Stimulated activated CD4-positive, alpha-beta T cell treated with anti-CD3 and anti-CD28 coated beads, Interleukin-1b, Interleukin-23, amount 100 ng/mL, for 4 hours (primary cell): ENCODE measurements at places on chromosomes 1 and 21.

GRCh38 chr1:51044199-51044598, 57.8 kb upstream of the C1orf185 start:
- no peak for DNase-seq

DNA sequence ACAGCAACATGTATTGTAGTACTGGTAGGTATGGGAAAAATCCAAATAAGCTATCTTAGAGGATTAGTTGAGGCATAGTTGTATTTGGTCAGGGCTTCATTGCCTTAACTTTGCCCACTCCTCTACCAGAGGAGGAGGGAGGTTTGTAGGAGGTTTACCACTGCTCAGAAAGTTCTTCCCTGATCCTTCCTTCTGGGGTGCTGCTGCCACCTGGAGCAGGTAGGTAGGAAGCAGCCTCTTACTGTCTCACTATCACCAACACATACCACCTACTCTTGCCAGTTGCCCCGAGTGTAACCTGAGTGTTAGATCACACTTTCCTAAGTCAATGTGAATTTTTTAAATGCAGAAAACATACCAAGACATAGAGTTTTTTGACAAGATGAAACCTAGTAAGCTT, 24.1 kb upstream of the ZSWIM5 start:
- DNase-seq: no peak

DNA sequence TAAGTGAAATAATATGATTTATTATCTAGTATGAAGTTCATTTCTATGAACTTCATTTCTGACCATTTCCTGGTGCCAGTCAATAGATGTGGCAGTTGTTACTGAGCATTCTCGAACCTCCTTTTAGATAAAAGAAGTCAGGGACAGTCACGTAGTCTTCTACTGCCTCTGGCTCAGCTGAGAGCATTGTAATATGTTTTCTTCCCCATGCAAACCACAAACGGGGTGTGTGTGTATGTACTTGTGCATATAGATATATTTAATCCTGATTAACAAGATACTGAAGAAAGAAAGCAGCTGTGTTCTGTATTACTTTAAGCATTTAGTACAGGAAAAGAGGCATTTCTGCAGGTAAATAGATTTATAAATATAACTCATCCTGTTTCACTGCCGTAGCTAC, 21.6 kb downstream of the ZNF684 start:
- DNase-seq: no peak

DNA sequence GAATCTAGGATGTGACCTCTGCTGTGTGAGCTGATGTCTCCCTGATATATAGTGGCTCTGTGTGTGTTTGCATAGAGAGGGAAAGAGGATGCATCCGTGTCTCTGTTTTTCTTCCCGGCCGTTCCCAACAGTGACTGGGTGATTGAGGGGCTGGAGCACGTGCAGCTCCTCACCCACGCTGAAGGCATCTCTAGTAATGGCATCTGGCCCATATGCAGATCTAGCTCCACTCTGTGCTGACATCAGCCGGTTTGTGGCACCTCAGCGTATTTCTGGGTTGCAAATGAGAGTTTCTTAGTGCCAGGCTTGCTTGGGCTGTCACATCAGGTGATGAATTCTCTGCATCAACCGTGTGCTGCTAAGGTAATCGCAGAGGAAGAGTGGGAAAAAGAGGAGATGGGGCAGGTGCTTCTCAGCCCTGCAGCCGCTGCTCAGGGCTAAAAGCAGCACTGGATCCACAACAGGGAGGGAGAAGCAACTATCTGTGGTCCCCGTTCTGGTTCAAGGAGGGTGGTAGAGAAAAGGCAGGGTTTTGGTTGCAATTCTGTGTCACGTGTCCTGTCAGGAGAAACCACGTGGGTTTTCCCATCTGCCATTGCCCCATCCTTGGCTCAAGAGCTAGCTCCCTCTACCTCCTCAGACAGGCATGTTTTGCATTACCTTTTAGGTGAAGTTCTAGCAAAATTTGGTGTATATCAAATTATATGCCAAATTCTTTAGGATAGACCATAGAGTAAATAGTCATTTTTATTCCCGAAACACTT, 282.9 kb downstream of the PBX1 start:
- no peak for DNase-seq

GRCh38 chr1:203475012-203475981, at the start of gene PRELP:
Gene PRELP, plus strand, starts transcription at chr1:203475806. Its CDS starts 7,379 bp downstream, at chr1:203483185.
- DNase-seq: no peak

DNA sequence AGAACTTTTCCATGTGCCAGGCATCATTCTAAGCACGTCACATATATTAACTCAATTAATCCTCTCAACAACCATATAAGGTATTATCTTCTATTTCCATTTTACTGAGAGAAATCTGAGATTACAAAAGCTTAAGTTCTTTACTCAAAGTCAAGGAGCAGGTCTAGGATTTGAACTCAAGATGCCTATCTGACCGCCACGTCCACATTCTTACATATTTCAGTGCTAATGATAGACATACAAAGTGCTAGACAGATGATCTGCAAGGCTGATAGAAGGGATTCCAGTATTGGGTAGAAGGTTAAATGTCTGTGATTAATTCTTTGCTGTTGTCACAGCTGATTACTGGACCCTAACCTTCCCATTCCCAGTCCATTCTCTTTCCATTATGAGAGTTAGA, 4.4 kb downstream of the ATP5PB start:
- no peak for DNase-seq

- no peak for DNase-seq
Measured at GRCh38 chr1:204706838-204707509, 21.4 kb upstream of the LRRN2 start.

- DNase-seq: no peak
Measured at GRCh38 chr1:84603223-84603622, 29.0 kb upstream of the CTBS start.

DNA sequence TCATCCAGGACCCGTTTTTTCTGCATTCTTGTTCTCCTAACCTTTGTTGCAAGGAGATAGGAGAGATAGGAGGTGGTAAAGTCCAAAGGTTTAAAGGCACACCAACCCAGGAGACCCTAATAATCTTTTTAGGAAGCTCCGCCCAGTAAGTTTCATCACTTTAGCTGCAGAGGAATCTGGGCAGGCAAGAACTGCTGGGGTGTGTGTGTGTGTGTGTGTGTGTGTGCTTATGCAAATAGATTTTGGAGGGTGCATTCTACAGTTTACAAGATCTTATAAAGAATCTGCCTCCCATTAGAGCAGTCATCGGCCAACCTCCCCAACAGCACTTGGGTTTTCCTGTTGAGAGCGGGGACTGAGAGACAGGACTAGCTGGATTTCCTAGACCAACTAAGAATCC, 3.9 kb upstream of the IL10 start:
- no peak for DNase-seq

DNA sequence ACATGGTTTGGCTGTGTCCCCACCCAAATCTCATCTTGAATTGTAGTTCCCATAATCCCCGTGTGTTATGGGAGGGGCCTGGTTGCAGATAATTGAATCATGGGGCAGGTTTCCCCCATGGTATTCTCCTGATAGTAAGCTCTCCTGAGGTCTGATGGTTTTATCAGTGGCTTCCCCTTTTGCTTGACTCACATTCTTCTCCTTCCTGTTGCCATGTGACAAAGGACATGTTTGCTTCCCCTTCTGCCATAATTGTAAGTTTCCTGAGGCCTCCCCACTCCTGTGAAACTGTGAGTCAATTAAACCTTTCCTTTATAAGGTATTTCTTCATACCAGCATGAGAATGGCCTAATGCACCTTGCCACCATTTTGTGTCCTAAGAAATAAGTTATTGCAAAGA, 415.0 kb downstream of the COL11A1 start:
- DNase-seq: no peak

GRCh38 chr21:9750341-9751086, 770.9 kb upstream of the TPTE start:
- DNase-seq: no peak

GRCh38 chr1:14338509-14338908, 260.0 kb upstream of the KAZN start:
- DNase-seq: no peak

DNA sequence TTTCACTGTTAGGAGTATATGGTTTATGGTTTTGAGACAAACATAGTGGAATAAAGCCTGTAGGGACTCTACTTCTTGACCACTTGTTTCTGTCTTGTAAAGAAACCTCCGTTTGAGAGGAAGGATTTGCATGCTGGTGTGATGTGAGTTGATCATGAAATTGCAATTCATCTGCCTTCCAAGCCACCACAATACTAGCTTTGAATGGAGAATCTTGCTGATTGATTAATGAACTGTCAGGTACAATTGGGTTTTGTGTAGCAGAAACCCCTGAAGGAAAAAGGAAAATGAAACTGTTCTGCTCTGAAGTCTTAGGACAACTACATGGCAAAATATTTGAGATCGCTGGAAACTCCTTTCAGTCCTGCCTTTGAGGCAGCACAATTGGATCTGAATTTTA, 90.7 kb downstream of the VPS13D start:
- DNase-seq: no peak

DNA sequence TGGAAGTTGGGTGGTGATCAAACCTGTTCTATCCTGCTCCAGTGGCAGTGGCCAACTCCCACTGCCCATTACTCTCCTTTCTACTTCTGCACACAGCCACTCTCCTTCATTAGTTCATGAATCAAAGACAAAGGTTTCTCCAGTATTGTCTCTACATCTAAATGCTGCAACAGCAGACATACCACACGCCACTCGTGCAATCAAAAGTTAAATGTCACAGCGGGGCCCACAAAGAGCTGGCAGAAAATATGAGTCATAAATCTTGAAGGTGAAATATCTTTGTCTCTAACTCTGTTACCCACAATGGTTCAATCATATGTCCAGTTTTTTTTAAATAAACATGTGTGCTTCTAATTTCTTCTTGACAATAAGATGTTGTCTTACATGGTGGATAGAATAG, 13.3 kb downstream of the APCS start:
- DNase-seq: no peak

GRCh38 chr1:201050515-201051277, 27.2 kb upstream of the KIF21B start:
- DNase-seq: no peak

DNA sequence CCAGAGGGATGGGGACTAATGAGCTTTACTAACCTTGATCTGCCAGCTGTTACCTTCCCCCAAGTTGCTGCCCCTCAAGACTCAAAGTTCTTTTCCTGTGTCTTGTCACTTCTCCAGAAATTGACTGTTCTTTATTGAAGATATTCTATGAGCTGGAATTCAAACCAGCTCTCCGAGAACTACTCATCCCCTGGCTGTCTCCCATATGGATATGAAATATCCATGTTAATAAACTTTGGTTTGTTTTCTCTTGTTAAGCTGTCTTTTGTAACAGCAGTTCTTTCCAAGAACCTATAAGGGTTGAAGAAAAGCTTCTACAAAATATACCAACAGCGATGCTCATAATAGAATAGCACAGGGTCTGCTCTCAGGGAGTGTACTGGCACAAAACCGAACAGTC, 77.0 kb downstream of the CAMK2N1 start:
- no peak for DNase-seq

GRCh38 chr1:154572468-154573167, 5.0 kb downstream of the CHRNB2 start:
- DNase-seq: no peak

GRCh38 chr1:12525311-12526181, 92.5 kb downstream of the DHRS3 start:
- DNase-seq: no peak

DNA sequence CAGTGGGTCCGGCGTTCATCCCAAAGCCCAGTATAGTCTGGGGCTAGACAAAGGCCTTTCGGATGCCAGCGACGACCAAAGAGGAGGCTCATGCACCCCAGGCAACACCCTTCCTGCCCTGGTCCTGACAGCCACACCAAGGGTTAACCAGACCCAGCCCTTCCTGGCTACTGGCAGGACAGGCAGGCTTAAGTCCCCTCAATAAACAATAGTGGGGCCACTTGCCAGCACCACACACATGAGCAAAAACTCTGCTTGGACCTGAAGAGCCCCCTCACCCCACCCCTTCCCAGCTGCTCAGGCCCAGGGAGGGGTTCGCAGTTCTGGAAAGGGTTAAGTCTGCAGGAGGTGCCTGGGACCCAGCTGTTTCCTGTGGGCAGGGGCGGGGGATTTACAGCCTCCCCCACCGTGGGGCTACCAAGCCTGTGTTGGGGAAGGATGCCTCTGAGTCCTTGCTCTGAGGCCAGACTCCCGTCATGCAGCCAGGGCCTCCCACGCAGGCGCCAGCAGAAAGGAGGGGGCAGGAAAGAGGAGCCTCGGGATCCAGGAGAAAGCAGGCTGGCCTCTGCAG, 18.2 kb downstream of the PHLDA3 start:
- no peak for DNase-seq

- DNase-seq: no peak
Measured at GRCh38 chr1:53430261-53430660, 28.9 kb upstream of the DMRTB1 start.

DNA sequence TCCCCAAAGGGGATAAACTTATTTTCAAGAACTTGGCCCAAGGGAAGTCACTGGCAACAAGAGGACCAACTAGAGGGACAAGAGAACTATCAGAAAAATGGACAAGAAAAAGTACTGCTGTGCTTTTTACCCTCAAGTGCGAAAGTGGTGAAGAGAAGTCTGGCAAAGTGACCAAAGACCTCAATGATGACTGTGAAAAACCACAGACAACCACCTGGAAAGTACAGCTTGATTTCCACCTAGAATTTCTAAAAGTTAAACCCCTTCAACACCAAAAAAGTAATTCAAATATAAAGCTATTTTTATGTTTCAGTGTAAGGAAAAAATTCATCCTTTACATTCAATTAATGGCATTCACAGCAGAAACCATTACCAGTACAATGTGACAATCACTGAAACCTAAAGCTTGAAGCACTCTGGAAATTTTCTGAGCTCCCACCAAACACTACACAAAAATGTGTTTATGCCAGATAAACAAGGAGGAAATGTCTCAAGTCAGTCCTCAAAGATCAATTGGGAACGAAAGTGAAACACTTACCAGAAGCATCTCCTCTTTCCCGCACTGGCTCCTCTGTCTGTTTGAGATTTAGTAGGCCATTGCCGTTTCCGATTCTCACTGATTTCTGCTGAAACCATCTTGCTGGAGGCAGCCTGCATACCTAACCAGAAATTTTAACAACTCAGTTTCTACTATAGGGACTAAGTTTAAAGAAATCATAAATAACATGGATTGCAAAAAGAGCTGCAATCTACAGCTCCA, 8.3 kb downstream of the SDE2 start:
- DNase-seq: no peak

- DNase-seq: no peak
Measured at GRCh38 chr1:99643021-99643779, 2.7 kb upstream of the PALMD start.

DNA sequence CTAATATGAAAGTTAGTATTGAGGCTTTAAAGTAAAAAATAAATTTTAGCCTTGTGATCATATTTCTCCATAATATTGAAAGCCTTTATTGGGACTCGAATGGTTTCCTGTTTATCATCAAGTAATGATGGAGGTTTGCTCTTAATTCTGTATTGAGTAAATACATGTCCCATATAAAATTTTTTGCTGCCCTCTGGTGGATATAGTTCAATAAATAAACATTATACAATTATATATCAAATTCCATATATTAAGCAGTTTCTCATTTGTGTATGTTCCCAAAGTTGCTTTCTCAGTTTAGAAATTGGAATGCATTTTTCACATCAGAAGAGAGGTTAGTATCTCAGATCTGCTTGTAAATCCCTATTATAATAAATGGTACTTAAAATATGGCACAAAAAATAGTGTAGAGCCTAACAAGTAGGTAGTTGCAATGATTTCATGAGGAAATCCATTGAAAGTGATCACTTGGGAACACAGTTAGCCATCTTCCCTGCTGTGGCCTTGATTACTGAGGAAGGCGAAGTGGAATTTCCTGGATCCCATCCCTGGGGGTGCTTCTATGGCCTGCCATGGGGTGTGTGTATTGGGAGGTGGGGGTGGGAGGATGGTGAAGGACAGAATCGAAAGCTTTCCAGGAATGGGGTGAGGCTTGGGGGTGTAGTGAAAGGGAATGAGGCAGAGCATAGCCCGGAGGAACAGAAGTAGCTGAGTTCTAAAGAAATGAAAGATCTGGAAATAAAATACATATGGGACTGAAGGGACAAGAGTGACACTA, 84.1 kb upstream of the C21orf91 start:
- no peak for DNase-seq
